Glutamatergic neuron (in vitro differentiated cells): ENCODE measurements at places on chromosomes 6 and 20. TPM values are rescaled to one million over a fixed set of nuclear protein-coding genes. Genes with fewer than 3 reads are reported as not detected.
A peak's percentile ranks its signal among the peaks of the same experiment; 100 is the strongest.

DNA sequence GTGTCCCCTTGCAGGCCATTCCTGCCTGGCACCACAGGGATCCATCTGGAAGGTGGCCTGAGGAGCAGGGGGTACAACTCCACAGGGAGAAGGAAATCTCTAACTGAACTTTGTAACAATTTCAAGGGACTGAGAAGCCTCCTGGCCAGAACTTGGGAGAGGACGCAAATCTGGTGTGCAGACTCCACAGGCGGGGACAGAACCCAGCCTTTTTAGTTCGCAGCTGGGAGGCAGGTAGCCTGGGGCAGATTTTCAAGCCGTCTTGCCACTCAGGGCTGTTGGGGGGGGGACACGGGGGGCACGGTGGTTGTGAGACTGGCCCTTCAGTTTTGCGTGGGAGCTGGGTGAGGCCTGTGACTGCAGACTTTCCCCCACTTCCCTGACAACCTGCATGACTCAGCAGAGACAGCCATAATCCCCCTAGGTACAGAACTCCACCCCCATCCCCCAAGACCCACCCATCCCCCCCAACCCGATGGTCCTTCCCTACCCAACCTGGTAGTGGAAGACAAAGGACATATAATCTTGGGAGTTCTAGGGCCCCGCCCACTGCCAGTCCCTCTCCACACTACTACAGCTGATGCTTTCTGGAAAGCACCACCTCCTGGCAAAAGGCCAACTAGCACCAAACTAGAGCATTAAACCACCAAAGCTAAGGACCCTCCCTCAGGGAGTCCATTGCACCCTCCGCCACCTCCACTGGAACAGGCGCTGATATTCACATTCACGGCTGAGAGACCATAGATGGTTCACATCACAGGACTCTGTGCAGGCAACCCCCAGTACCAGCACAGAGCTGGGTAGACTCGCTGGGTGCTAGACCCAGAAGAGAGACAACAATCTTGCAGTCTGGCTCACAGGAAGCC, 3.0 kb upstream of the HUS1B start:
- H3K27ac ChIP-seq: peak overlapping the region; percentile 4
- H3K4me3 ChIP-seq: no peak overlapping the region
- no peaks in the 10 kb centered on the region for H3K27me3 ChIP-seq
- H3K4me1 ChIP-seq: peaks cover 20% of the 10 kb centered on the region

Gene TSHZ2
- total RNA-seq: 10.0 TPM

DNA sequence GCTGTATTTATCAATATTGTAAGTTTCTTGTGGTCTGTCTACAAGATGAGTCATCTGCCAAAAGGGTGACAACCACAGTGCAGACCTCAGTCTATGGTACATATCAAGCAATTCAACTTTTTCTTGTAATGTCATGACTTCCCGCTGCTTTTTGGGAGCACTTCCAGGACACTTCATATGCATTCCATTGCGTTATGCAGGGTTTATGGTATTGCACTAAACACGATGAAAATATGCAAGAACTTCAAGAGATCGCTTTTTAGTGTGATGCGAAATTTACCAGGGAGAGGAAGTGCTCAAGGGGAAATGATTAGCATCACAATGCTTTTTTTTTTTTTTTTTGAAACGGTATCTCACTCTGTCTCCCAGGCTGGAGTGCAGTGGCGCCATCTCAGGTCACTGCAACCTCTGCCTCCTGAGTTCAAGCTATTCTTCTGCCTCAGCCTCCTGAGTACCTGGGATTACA, 166.5 kb downstream of the TFAP2A start:
- DNase-seq: no peak
- no peaks in the 10 kb centered on the region for H3K27me3 ChIP-seq
- H3K36me3 ChIP-seq: no peaks in the 10 kb centered on the region
- H3K4me1 ChIP-seq: no peaks in the 10 kb centered on the region
- no peak overlapping the region for H3K27ac ChIP-seq

Gene RNASET2
- 2.2 TPM for total RNA-seq

- DNase-seq: no peak
- H3K27ac ChIP-seq: peak overlapping the region; percentile 76
- peaks cover 4% of the 10 kb centered on the region for H3K36me3 ChIP-seq
- H3K27me3 ChIP-seq: peaks cover 24% of the 10 kb centered on the region
- peaks cover 4% of the 10 kb centered on the region for H3K4me1 ChIP-seq
Measured at GRCh38 chr20:41166201-41167117, 29.1 kb downstream of the PLCG1 start.

DNA sequence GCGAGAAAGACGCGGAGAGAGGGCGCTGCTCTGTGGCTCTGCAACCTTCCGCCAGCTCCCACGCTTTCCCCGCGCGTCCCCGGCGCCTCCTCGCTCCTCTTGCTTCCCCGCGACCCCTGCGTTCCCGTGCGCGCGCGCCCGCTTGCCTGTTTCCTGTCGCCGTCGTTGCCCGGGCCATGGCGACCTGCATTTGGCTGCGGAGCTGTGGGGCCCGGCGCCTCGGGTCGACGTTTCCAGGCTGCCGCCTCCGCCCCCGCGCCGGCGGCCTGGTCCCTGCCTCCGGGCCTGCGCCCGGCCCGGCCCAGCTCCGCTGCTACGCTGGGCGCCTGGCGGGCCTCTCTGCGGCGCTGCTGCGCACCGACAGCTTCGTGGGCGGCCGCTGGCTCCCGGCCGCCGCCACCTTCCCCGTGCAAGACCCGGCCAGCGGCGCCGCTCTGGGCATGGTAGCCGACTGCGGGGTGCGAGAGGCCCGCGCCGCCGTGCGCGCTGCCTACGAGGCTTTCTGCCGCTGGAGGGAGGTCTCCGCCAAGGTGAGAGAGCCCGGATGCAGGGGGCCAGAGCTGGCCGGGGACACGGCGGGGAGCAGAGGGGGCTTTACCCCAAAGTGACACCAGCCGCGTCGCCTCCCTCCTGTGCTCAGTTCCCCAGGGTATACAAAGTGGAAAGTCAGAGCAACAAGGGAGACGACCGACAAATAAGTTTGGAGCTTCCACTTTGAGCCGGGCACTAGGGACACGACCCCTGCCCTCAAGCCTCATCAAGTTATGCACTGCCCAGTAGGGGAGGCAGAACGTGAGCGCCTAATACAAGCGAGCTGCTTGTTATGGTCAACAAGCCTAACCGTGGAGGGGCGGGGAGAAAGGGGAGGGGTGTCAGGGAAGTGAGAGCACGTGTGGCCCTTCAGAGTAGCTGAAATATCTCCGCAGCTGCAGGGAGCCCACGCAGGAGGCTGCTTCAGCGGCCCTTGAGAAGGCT, at the start of gene ALDH5A1:
TSS of gene ALDH5A1 (plus strand) at position 149 of the 975 bp plus-strand sequence. CDS start at position 177, 28 bp downstream.
- no peak within 1 kb of the TSS for H3K27ac ChIP-seq
- peaks cover 8% of the 10 kb centered on the region for H3K27me3 ChIP-seq
- peak; percentile 79 for DNase-seq
- H3K4me1 ChIP-seq: peaks cover 3% of the 10 kb centered on the region

- H3K4me1 ChIP-seq: no peaks in the 10 kb centered on the region
- no peak overlapping the region for H3K27ac ChIP-seq
- no peaks in the 10 kb centered on the region for H3K27me3 ChIP-seq
- H3K4me3 ChIP-seq: no peak overlapping the region
- no peaks in the 10 kb centered on the region for H3K36me3 ChIP-seq
Measured at GRCh38 chr6:129453073-129453472, 256.9 kb downstream of the ARHGAP18 start.

GRCh38 chr6:137731960-137732616, 135.0 kb upstream of the TNFAIP3 start:
- H3K36me3 ChIP-seq: no peaks in the 10 kb centered on the region
- no peak for DNase-seq
- H3K4me3 ChIP-seq: no peak overlapping the region
- no peaks in the 10 kb centered on the region for H3K4me1 ChIP-seq

DNA sequence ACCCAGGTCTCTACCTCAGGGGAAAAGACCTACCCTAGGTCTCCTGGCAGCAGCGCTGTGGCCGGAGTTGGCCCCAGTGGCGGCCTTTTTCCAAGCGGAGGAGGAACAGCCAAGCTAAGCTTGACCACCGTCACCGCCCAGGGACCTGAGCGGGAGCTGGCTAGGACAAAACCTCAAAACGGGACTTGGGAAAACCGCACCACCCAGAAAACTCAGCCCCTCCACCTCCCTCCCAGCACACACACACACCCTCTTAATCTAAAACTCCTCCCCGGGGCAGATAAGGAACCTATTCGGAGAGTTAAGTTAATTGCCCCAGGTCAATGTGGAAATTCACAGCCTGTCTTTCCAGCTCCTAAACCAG, 2.7 kb upstream of the TRERF1 start:
- peaks cover 11% of the 10 kb centered on the region for H3K27me3 ChIP-seq
- peak overlapping the region; percentile 94 for H3K4me3 ChIP-seq
- peaks cover 19% of the 10 kb centered on the region for H3K4me1 ChIP-seq
- DNase-seq: peak; percentile 66
- no peaks in the 10 kb centered on the region for H3K36me3 ChIP-seq

Gene RBM39
- 358 TPM for total RNA-seq

- no peak for DNase-seq
- no peaks in the 10 kb centered on the region for H3K27me3 ChIP-seq
- H3K4me3 ChIP-seq: no peak overlapping the region
- no peak overlapping the region for H3K27ac ChIP-seq
- peaks cover 17% of the 10 kb centered on the region for H3K36me3 ChIP-seq
Measured at GRCh38 chr20:18313411-18313810, 25.1 kb downstream of the ZNF133 start.

GRCh38 chr6:17780061-17780460, 73.3 kb upstream of the NUP153 start:
- peak overlapping the region; percentile 86 for H3K27ac ChIP-seq
- H3K4me1 ChIP-seq: peaks cover 14% of the 10 kb centered on the region
- H3K36me3 ChIP-seq: no peaks in the 10 kb centered on the region

- H3K4me3 ChIP-seq: no peak overlapping the region
- H3K4me1 ChIP-seq: peaks cover 4% of the 10 kb centered on the region
- H3K36me3 ChIP-seq: no peaks in the 10 kb centered on the region
- no peaks in the 10 kb centered on the region for H3K27me3 ChIP-seq
- no peak for DNase-seq
Measured at GRCh38 chr6:17624396-17624795, 24.3 kb downstream of the FAM8A1 start.

DNA sequence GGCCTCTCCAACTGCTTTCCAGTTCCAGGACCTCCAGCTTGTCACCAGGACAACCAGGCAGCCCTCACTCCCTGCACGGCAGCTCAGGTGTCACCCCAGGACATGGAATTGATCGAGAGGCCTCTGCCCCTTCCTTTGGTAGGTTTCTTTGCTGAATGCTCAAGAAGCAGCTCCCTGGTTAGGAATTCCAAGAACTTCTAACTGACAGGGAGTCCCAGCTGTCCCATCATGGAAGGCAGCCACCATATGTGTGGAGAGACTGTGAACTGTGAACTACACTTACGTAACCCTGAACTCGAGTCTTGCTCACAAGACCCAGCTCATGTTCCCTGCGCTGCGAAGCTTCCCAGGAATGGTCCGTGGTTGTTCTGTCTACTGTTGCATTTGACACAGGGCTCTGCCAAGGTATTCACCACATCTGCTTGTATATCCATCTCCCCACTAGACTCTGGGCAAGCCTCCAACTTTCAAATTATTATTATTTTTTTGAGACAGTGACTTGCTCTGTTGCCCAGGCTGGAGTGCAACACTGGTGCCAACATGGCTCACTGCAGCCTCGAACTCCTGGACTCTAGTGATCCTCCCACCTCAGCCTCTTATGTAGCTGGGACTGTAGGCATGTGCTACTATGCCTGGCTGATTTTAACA, 35.7 kb downstream of the MGME1 start:
- peaks cover 6% of the 10 kb centered on the region for H3K27me3 ChIP-seq
- H3K4me1 ChIP-seq: peaks cover 2% of the 10 kb centered on the region
- H3K4me3 ChIP-seq: no peak overlapping the region
- H3K27ac ChIP-seq: no peak overlapping the region
- no peak for DNase-seq

DNA sequence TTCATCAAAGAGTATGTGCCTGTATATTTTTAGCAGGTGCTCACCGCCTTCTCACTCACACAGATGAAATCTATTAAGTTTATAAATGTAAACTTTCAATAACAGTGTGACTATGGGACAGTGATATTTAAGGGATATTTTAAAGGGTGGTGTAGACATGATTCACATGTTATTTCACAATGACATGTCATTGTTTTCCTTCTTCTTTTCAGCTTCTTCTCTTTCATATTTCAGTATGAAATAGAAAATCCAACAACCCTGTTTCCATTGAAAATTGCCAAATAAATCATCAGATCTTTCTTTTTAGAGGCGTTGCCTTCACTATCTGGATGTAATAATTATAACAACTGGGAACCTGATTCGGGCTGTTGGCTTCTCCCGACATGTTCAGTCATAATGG, 54.8 kb downstream of the PFDN4 start:
- peaks cover 3% of the 10 kb centered on the region for H3K4me1 ChIP-seq
- H3K27me3 ChIP-seq: no peaks in the 10 kb centered on the region

- H3K4me1 ChIP-seq: peaks cover 7% of the 10 kb centered on the region
- peaks cover 1% of the 10 kb centered on the region for H3K27me3 ChIP-seq
- no peak for DNase-seq
- no peaks in the 10 kb centered on the region for H3K36me3 ChIP-seq
Measured at GRCh38 chr20:38131588-38132121, 33.4 kb downstream of the TGM2 start.

Gene PTCRA
- total RNA-seq: not detected

Gene UNC5CL
- total RNA-seq: 1.0 TPM

GRCh38 chr20:4951299-4951698, 50.0 kb downstream of the SLC23A2 start:
- H3K27ac ChIP-seq: no peak overlapping the region
- H3K4me3 ChIP-seq: no peak overlapping the region
- peaks cover 12% of the 10 kb centered on the region for H3K4me1 ChIP-seq
- H3K36me3 ChIP-seq: no peaks in the 10 kb centered on the region

- no peak overlapping the region for H3K4me3 ChIP-seq
- H3K36me3 ChIP-seq: no peaks in the 10 kb centered on the region
- H3K4me1 ChIP-seq: peaks cover 15% of the 10 kb centered on the region
- peaks cover 4% of the 10 kb centered on the region for H3K27me3 ChIP-seq
- H3K27ac ChIP-seq: peak overlapping the region; percentile 7
- DNase-seq: no peak
Measured at GRCh38 chr6:44841829-44842228, 454.3 kb downstream of the CDC5L start.

Gene FNDC11
- 9.3 TPM for total RNA-seq
